ENCODE measurements at places on chromosomes 6 and 20.

GRCh38 chr6:88662653-88663174, 300.7 kb downstream of the RNGTT start:
- no peak for DNase-seq

DNA sequence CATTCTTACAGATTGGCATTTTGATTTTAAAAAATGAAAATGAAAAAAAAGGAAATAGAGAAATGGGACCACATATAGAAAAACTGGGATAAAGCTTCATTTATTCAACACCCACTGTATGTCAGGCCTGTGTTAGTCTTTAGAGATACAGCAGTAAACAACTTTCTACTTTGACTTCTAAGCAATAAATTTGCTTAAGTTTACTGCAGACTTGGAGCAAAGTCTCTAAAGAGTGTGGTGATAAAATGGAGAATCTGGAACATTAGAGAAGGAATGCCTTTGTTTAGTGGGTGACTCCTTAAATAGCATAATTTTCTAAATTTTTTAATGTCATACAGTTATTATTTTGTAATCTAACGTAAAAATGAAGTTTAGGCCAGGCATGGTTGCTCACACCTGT, 80.7 kb upstream of the CNKSR3 start:
- DNase-seq, result no peak

- DNase-seq, result peak; percentile 87
Observed at GRCh38 chr6:31829633-31830283, 2.2 kb downstream of the HSPA1B start.

- no peak for DNase-seq
Observed at GRCh38 chr6:17218023-17218748, 63.0 kb upstream of the RBM24 start.

Data from left renal cortex interstitium (tissue), 4 donors.